Activated CD8-positive, alpha-beta memory T cell treated with anti-CD3 and anti-CD28 coated beads for 48 hours (primary cell): ENCODE measurements at places on chromosomes 5 and 9.

GRCh38 chr5:139638736-139639618 is 9.2 kb upstream of the CXXC5 start:
- peak; percentile 1 for DNase-seq

DNA sequence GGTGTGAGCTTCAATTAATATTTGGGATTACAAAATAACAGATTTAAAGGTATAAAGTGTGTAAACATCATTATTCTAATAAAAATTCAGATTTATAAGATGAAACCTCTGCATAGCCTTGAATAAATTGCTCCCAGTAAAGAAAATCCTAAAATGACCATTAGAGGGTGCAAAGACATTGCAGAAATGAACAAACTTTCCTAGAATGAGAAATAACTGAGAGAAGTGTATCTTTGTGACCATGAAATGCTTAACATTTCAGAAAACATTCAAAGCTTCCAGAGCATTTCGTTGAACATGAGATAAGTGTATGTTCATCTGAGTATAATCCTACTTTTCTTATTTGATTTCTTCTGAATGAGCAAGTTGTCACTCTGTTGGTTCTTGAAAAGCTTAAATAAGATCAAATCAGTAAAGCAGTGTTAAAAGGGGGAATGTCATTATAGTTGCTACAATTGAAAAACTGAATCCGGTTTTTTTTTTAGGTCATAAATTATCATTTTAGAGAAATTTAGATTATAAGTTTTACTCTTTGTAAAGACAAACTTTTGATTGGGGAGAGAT is 24.7 kb upstream of the NUDT12 start:
- DNase-seq, result no peak

DNA sequence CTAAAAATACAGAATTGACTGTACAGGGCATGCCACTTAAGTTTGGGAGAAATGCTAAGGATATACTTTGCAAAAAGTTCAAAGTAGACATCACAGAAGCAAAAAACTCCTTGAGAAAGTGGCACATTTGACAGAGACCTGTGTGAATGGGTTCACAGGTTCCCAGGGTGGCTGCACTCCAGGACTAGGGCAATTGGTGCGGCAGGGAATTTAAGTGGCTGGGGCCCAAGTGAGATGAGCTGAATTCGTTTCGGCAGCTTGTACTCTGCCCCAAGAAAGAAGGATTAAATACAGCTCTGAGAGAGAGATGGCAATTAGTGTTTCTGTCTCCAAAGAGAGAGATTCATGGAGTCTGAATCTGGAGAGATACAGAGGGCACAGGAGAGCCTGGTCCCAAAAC is 280.1 kb downstream of the FBXL17 start:
- DNase-seq, result no peak

GRCh38 chr5:73770172-73771025 is 144.4 kb downstream of the ARHGEF28 start:
- DNase-seq, result no peak

DNA sequence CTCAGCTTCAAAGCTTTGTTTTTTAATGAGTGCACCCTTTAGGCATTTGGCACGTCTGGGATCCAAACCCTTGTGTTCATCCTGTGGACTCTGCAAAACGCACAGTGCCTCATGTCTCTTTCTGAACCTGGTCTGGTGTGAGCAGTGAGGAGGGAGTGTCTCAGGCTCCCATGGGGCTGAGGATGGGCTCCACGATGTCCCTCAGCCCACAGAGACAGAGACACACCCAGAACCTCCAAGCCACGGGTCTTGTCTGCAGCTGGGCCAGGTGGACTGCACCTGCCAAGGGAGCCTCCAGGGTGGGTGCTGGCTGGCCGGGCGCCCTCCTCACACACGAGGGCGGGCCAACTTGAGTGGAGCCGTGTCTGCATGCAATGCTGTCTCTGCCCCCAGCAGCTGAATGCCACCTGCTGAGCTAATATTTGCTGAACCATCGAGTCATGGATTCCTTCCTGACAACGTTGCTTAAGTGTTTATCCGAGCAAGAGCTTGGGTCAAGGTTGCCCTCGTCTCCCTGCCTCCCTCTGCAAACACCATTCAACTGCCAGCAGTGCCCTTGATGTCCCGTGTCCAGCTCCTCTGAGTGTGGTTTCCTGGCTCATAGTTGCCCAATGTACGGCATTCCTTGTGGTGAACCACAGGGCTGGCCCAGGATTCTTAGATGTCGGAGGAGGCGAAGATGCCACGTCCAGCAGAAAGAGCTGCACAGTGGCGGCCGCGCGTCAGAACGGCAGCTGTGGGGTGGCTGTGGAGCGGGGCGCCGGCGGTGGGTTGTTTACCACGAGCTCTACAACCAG is 31.4 kb upstream of the LPCAT1 start:
- DNase-seq, result no peak

GRCh38 chr9:36056896-36057295 is 20.2 kb downstream of the RECK start:
- DNase-seq, result no peak

GRCh38 chr5:35089334-35090314 is 41.9 kb upstream of the AGXT2 start:
- peak; percentile 24 for DNase-seq

GRCh38 chr9:37512437-37512836 is 26.7 kb downstream of the POLR1E start:
- DNase-seq, result no peak

GRCh38 chr9:135252980-135253304 is 165.5 kb downstream of the OLFM1 start:
- no peak for DNase-seq

GRCh38 chr5:626850-627249 is 14.7 kb downstream of the CEP72 start:
- DNase-seq, result no peak

DNA sequence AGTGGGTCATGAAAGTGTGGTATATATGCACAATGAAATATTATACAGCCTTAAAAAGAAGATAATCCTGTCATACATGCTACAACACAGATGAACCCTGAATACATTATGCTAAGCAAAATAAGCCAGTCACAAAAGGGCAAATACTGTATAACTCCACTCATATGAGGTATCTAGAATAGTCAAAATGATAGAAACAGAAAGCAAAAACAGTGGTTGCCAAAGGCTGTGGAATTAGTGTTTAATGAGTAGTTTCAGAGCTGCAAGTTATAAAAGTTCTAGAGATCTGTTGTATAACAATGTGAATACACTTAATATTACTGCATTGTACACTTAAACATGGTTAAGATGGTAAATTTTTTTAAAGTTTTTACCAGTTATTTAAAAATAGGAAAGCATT is 135.0 kb downstream of the OXCT1 start:
- DNase-seq, result no peak

GRCh38 chr5:72955143-72955767 is 586 bp upstream of the FCHO2 start:
- DNase-seq, result no peak

- DNase-seq, result no peak
Measured at GRCh38 chr5:8068078-8068477, 199.1 kb downstream of the MTRR start.

- DNase-seq, result no peak
Measured at GRCh38 chr5:57349214-57349613, 133.4 kb downstream of the ACTBL2 start.
